ENCODE measurements at places on chromosomes 3 and 15.
A peak's percentile ranks its signal among the peaks of the same experiment; 100 is the strongest.

GRCh38 chr3:34357461-34357860 lies 559.0 kb downstream of the PDCD6IP start:
- no peak for DNase-seq

GRCh38 chr3:157543501-157544035 lies 40.4 kb upstream of the VEPH1 start:
- DNase-seq, result no peak

- no peak for DNase-seq
Observed at GRCh38 chr15:74257105-74257504, 21.0 kb downstream of the CCDC33 start.

GRCh38 chr15:42650208-42651066 lies 75.0 kb downstream of the STARD9 start:
- peak; percentile 38 for DNase-seq

GRCh38 chr3:57382933-57383332 lies 90.4 kb upstream of the ASB14 start:
- no peak for DNase-seq

DNA sequence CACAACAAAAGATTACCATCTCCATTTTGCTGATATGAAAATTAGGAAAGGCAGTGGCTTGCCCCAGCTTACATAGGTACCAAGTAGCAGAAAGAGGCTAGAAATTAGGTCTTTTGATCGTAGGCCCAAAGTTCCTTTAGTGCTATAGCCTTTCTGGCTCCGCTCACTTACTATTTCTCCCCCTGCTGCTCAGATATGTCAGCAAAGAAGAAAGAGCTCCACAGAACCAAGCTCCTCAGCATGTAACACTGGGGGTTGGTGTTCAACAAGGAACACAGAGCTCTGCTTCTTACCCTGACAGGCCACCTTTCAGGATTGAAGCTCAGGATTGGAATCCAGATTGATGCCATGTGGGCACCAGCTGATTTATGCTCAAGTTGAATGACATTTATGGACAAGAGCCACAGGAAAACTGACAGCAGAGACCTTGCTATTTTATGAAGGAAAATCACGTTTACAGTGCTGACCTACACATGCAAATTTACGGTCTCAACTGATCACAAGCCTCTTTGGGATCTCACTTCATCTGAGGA lies 6.1 kb upstream of the IL12A start:
- no peak for DNase-seq

GRCh38 chr3:46675426-46675825 lies 18.1 kb downstream of the ALS2CL start:
- DNase-seq, result no peak

Data from activated CD4-positive, alpha-beta T cell treated with anti-CD3 and anti-CD28 coated beads for 4 hours (primary cell).